ENCODE measurements at places on chromosomes 6 and 20.

GRCh38 chr6:46276576-46277142 is 105.9 kb upstream of the ENPP5 start:
- no peak for DNase-seq

DNA sequence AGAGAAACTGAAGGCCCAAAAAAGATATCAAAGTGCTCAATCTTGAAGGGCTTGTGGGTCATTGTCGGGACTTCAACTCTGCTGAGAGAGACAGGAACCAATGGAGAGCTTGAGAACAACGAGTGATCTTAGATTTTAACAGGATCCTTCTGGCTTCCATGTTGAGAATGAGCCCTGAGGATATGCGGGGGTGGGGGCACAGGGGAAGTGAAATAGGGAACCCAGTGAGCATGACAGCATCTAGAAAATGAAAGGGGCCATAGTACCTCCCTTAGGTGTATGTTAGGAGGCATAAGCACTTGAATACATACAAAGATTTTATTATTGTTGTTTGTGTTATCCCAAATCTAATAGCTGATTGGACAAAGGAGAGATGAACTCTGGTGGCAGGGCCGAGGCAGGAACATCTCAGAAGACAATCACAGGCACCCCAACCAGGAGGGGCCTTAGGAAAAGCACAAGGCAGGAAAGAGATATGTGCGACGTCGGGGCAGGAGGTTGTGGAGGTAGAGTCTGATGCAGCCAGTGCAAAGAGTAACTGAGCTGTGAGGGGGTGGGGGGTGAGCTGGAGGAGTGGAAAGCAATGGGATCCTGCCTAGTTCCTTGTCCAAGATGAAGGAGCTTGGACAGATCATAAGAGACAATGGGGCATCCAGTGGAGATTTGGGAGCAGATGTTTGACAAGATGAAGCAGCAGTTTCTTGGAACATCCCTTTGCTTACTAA is 10.4 kb downstream of the TGM6 start:
- DNase-seq: no peak

- DNase-seq: no peak
Observed at GRCh38 chr20:61584851-61585250, 332.8 kb downstream of the CDH4 start.

DNA sequence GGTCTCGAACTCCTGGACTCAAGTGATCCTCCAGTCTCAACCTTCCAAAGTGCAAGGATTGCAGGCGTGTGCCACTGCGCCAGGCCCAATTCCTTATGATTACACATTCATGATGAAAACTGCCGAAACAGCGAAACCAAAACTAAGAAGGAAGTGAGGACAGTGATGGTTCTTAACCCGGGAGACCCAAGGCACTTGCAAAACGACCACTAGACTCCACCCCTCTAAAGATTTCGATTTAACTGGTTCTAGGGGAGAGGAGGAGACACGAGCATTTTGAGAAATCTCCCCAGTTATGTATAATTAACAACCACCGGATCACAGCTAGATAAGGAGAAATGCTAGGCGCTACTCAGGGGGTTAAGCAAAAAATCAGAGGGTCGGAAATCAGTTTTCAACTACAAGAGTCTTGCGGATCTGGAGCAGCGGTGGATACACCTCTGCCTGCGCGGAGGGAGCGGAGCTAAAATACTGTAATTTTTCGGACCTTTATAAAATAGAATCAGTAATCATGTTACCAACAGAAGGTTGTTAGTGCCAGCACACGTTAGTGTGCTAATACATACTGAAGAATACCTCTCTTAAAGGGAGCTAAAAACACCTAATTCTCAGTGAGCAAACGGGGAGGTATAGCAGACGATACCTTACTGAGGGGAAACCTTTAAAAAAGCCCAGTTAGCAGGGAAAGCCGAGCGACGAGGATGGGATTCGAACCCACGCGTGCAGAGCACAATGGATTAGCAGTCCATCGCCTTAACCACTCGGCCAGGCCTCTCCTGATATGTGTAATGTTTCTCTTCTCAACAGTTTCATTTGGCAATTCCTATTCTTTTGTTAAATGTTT is 60.0 kb upstream of the BTN3A2 start:
- no peak for DNase-seq

DNA sequence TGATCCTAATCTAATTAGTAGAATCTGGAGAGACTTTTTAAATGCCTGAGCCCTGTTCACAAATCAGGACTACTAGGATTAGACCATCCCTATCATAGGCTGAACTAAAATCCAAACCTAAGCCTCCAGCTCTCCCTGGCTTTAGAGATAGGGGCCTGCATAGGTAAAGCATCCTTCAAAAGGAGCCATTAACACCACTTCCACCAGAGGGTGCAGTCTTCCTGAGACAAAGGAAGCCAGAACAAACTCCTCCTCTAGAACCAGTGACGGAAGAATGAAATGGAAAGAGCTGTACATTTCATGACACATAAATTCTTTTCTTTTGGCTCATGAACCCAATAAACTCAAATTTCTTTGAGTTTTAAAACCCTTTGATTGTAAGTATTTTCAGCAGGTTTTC is 291.2 kb upstream of the ADGRB3 start:
- peak; percentile 13 for DNase-seq

- no peak for DNase-seq
Observed at GRCh38 chr6:74170118-74170517, 474.1 kb downstream of the CD109 start.

DNA sequence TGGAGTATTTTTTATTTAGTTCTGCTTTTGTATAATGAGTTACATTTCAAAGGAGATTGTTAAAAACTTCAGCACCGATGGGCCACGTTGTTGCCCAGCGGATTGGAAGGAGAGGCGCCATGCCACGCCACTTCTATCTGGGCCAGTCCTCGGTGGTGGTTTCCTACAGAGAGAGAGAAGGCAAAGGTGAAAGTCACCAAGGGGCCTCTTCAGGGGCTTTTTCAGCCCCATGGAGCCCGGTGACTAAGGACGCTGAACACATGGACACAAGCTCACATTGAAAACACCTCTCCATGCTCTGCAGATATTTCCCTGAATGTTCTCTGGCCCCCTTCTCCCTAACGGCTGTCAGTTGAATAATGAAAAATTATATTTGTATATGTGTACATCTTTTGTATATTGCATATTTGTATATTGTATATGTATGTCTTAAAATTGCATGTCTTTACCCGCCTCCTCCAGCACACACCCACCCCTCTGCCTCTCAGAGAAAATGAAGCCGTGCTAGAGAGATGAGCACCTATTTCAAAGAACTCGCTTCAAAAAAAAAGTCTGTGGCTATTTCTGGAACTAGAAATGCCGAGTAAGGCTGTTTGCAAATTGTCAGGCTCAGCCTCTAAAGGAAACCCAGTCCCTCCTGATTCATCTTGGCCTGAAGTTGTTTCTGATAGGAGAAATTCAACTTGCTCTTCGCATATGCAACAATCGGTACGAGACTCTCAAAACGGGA is 91.9 kb upstream of the CDH4 start:
- DNase-seq: no peak

DNA sequence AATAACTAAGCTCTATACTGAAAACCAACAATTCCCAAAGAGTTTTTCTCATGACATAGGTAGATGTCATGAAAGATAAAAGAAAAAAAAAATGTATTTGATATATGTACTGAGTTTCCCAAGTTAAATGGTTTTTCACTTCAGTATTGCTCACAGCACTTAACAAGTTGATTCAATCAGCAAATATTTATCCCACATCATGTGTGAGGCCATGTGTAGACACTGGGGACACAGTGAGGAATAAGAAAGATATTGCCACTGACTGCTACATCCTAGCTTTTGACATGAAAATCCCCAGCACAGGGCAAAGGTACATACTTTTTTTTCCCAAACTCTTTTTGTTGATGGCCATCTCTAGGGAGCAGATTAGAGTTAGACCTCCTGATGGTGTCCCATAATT is 25.3 kb downstream of the SPTLC3 start:
- DNase-seq: no peak

DNA sequence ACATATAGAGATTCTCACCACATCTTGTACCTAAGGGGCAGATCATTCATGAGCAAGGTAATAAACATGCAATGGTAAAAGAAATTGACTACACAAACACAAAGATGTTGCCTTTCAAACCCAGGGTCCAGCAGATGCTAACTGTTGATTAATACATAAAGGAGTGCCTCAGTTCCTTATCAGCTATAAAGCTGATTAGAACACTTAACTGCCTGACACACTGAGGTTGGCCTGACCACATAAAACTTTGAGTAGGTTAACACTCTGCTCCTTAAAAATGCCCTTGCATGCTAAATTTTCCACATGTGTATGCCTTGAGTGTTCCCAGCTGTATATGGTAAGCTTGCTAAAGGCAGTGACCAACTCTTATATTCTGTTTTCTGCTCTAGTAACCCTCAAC is 14.9 kb downstream of the CRISP2 start:
- DNase-seq: no peak

Data from COLO829 (cell line).